ENCODE measurements at places on chromosomes 6 and 20. TPM values are rescaled to one million over a fixed set of nuclear protein-coding genes. Genes with fewer than 3 reads are reported as not detected.

GRCh38 chr6:94227741-94228140 is 808.4 kb upstream of the EPHA7 start:
- no peak for DNase-seq
- H3K27me3 ChIP-seq, result no peaks in the 10 kb centered on the region
- no peak overlapping the region for H3K4me3 ChIP-seq
- H3K4me1 ChIP-seq, result no peaks in the 10 kb centered on the region
- no peak overlapping the region for H3K27ac ChIP-seq

DNA sequence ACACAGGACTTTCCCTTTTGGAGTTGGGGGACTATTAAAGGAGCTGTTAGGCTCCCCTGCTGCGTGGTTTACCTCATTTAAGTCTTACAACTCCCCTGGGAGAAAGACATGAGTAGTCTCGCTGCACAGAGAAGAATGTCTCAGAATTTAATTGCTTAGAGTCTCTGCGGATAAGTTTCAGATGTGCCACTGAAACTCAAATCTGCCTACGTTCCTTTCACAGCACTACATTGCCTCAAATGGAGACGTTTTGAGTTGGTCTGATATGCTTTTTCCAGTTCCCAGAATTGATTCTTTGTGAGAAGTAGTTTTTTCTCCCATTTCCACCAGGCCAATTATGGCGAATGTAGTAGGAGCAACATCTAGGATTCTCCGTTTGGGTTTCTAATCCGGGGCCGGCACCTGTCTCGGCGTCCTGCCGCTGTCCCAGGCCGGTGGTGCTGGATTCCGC is 532 bp upstream of the SLC35F1 start:
- H3K4me1 ChIP-seq, result peaks cover 12% of the 10 kb centered on the region
- no peaks in the 10 kb centered on the region for H3K36me3 ChIP-seq
- H3K4me3 ChIP-seq, result no peak overlapping the region

DNA sequence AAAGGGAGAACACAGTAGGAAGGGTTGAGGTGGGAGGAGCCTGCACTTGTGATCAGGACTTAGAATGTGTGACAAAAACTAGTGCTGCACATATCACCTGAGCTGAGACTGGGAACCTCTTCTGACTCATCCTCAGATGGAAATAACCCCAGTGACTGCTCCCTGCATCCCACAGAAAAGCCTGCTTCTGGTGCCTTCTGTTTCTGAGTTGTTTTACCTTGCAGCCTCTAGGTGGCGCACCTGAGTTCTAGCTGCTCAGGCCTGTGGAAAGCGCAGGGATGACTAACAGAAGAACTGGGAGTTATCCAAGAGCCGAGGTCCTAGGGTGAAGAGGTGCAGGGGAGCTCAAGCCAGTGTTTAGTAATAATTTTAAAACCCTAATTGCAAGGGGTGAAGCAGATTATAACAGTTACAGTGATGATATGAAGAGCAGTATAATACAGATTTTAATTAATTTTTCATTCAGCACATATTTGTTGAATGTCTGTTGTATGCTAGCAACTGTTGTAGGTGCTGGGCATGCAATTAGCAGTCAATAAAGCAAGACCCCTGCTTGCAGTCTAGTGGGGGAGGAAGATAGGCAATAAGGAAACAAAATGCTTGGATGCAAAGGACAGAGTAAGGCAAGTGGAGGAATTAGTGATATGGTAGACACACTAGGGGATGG is 302.5 kb downstream of the DHX35 start:
- no peak overlapping the region for H3K4me3 ChIP-seq
- no peaks in the 10 kb centered on the region for H3K36me3 ChIP-seq
- H3K27me3 ChIP-seq, result peaks cover 4% of the 10 kb centered on the region
- DNase-seq, result peak; percentile 4

- no peaks in the 10 kb centered on the region for H3K36me3 ChIP-seq
- H3K27ac ChIP-seq, result no peak overlapping the region
- H3K27me3 ChIP-seq, result no peaks in the 10 kb centered on the region
- DNase-seq, result no peak
- no peak overlapping the region for H3K4me3 ChIP-seq
These were observed 245.8 kb upstream of the SULF2 start for GRCh38 chr20:48031122-48031521.

DNA sequence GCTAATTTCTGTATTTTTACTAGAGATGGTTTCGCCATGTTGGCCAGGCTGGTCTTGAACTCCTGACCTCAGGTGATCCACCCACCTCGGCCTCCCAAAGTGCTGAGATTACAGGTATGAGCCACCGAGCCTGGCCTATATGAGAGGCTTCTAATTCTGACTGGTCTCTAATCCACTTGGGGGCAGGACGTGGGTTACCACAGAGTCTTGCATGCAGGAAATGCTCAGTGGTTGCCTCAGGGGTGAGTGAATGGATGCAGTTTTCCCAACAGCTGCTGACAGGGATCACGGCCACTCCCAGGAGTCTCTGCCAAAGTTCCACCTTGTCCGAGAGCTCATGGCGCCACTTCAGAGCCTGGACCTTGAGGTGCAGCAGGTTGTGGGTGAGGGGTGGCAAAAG is 6.4 kb upstream of the FANCE start:
- no peak for DNase-seq
- H3K27me3 ChIP-seq, result no peaks in the 10 kb centered on the region
- no peaks in the 10 kb centered on the region for H3K36me3 ChIP-seq
- peaks cover 15% of the 10 kb centered on the region for H3K4me1 ChIP-seq

GRCh38 chr6:144186817-144187625 is 36.7 kb downstream of the STX11 start:
- no peaks in the 10 kb centered on the region for H3K4me1 ChIP-seq
- H3K27me3 ChIP-seq, result no peaks in the 10 kb centered on the region
- no peak overlapping the region for H3K27ac ChIP-seq

GRCh38 chr6:157760589-157761330 is 62.3 kb upstream of the SNX9 start:
- H3K27ac ChIP-seq, result no peak overlapping the region
- no peaks in the 10 kb centered on the region for H3K36me3 ChIP-seq
- peak; percentile 18 for DNase-seq
- H3K4me3 ChIP-seq, result no peak overlapping the region
- H3K4me1 ChIP-seq, result peaks cover 68% of the 10 kb centered on the region

- no peaks in the 10 kb centered on the region for H3K4me1 ChIP-seq
- no peaks in the 10 kb centered on the region for H3K36me3 ChIP-seq
- H3K27me3 ChIP-seq, result no peaks in the 10 kb centered on the region
These were observed 10.2 kb upstream of the PEX7 start for GRCh38 chr6:136812174-136812573.

GRCh38 chr20:48102931-48103660 is 317.8 kb upstream of the SULF2 start:
- H3K4me1 ChIP-seq, result no peaks in the 10 kb centered on the region
- DNase-seq, result no peak
- H3K27ac ChIP-seq, result no peak overlapping the region
- H3K27me3 ChIP-seq, result no peaks in the 10 kb centered on the region
- H3K36me3 ChIP-seq, result no peaks in the 10 kb centered on the region

GRCh38 chr20:45153752-45154151 is 20.9 kb upstream of the PI3 start:
- no peak overlapping the region for H3K4me3 ChIP-seq
- H3K4me1 ChIP-seq, result no peaks in the 10 kb centered on the region
- no peaks in the 10 kb centered on the region for H3K36me3 ChIP-seq
- no peaks in the 10 kb centered on the region for H3K27me3 ChIP-seq
- DNase-seq, result peak; percentile 43

DNA sequence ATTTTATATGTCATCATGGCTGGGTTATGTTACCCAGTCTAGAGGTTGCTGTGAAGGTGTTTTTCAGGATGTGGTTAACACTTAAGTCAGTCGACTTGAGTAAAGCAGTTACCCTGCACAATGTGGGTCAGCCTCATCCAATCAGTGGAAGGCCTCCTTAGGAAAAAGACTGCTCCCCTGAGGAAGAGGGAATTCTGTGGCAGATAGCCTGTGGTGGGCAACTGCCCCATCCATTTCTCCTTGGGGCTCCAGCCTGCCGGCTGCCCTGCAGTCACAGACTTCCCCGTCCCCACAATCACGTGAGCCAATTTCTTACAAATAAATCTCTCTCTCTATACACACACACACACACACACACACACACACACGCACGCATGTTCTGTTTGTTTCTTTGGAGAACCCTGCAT is 34.5 kb upstream of the MPC1 start:
- H3K27me3 ChIP-seq, result no peaks in the 10 kb centered on the region
- H3K4me3 ChIP-seq, result no peak overlapping the region
- peaks cover 93% of the 10 kb centered on the region for H3K4me1 ChIP-seq
- H3K36me3 ChIP-seq, result no peaks in the 10 kb centered on the region
- H3K27ac ChIP-seq, result peak overlapping the region; percentile 72

DNA sequence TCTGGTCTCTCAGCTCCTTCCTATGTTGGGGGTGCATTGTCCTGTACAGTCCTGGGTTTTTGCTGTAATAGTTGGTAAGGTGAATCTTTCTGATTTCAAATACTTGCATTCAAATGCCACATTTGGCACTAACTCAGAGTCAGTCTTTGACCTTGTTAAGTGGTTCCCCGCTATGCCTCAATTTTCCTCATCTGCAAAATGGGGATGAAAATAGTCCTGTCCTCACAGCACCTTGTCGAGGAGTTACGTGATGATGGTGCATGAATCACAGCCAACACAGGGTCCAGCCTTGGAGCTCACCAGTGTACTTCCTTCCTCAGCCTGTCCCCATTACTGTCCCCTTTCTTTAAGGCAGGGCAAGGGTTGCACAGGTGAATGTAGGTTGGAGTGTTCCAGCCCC is 1.1 kb downstream of the WFDC5 start:
- peaks cover 4% of the 10 kb centered on the region for H3K27me3 ChIP-seq
- peaks cover 6% of the 10 kb centered on the region for H3K4me1 ChIP-seq

DNA sequence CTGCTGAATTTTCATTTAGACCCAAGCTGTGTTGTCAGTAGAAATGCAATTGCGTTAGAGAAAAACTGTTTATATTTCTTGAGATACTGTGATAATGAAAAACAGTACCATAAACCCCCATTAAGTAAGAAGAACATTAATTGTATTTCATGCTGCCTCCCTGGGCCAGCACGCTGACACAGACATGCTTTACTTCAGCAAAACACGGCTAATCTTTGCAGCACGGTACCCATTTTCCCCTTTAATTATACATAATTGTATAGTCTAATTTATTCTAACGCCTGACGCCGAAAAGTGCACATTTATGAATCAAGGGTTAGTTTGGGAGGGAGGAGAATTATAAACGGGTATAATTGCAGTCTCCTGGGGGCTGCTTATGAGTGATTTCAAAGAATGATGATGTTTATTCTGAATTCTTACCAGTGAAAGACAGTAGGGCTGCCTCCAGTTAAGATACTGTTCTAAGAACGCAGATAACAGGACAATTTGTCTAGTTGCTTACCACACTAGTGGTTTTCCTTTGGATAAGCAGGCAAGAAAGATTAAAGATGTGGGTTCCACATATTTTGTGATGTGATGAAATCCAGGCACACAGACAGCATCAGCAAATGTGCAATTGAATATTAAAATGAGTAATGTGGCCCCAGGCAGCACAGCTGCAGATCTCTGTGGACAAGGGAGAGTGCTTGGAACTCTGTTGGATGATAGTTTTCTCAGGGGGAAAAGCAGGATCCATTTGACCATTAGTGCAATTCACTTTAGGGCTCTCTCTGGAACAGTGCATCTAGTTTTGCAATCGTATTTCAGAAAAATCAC is 4.7 kb upstream of the SULF2 start:
- no peaks in the 10 kb centered on the region for H3K36me3 ChIP-seq
- H3K27me3 ChIP-seq, result peaks cover 22% of the 10 kb centered on the region
- no peak overlapping the region for H3K27ac ChIP-seq
- no peak for DNase-seq

DNA sequence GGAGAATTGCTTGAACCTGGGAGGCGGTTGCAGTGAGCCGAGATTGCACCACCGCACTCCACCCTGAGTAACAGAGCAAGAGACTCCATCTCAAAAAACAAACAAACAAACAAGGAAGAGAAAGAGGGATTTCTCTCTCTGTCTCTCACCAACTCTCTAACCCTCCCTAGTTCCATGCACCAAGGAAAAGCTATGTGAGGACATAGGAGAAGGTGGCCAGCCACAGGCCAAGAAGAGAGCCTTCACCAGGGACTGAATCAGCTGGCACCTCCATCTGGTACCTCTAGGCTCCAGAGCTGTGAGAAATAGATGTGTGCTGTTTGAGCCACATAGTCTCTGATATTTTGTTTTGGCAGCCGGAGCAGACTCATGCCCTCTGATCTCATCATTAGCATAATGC is 9.0 kb upstream of the FAM110A start:
- DNase-seq, result no peak
- no peak overlapping the region for H3K27ac ChIP-seq
- H3K27me3 ChIP-seq, result no peaks in the 10 kb centered on the region
- no peaks in the 10 kb centered on the region for H3K36me3 ChIP-seq
- no peaks in the 10 kb centered on the region for H3K4me1 ChIP-seq

GRCh38 chr6:47396401-47397069 is 81.1 kb upstream of the CD2AP start:
- H3K36me3 ChIP-seq, result no peaks in the 10 kb centered on the region
- no peak for DNase-seq
- H3K4me3 ChIP-seq, result no peak overlapping the region
- H3K27me3 ChIP-seq, result no peaks in the 10 kb centered on the region

- no peaks in the 10 kb centered on the region for H3K36me3 ChIP-seq
- H3K4me3 ChIP-seq, result no peak overlapping the region
- H3K4me1 ChIP-seq, result no peaks in the 10 kb centered on the region
- no peaks in the 10 kb centered on the region for H3K27me3 ChIP-seq
- no peak overlapping the region for H3K27ac ChIP-seq
These were observed 373.3 kb downstream of the CDKAL1 start for GRCh38 chr6:20907486-20908071.

SIRT5 gene
- 14.3 TPM for total RNA-seq

C20orf144 gene
- 0.17 TPM for total RNA-seq

ZSCAN26 gene
- 6.2 TPM for total RNA-seq

LGSN gene
- total RNA-seq, result not detected

ZNF217 gene
- 83.5 TPM for total RNA-seq

FAM184A gene
- 3.3 TPM for total RNA-seq

GSTA1 gene
- not detected for total RNA-seq

CRISP2 gene
- not detected for total RNA-seq

MYO6 gene
- total RNA-seq, result 0.85 TPM

MCCD1 gene
- total RNA-seq, result not detected

LY6G6F gene
- not detected for total RNA-seq

Measured in CD4-positive, alpha-beta T cell (primary cell).